ENCODE measurements at places on chromosomes 13 and 19.

- DNase-seq: no peak
Observed at GRCh38 chr13:31775148-31775547, 35.8 kb downstream of the RXFP2 start.

GRCh38 chr19:2867025-2867991, at the start of gene ZNF556:
ZNF556 (plus strand) TSS chr19:2867335; CDS start chr19:2867422, 87 bp downstream.
- DNase-seq: no peak

DNA sequence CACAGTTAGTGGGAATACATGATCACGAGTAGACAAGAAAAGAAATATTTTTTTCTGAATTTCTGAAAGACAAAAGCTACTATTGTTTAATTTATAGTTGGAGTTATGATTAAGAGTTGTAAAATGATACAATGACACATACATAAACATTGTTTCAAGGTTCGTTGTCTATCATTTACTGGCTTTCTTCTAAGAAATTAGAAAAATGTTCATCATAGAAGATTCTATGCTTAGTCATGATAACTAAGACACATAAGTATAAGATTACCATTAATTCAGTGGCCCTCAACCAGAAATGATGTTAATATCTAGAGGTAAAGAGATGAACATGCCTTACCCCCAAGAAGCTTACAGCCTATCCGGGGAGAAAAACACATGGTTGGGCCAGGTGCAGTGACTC, 1832.8 kb upstream of the PRR20A start:
- DNase-seq: no peak

- no peak for DNase-seq
Observed at GRCh38 chr13:51057906-51058305, 53.2 kb downstream of the C13orf42 start.

DNA sequence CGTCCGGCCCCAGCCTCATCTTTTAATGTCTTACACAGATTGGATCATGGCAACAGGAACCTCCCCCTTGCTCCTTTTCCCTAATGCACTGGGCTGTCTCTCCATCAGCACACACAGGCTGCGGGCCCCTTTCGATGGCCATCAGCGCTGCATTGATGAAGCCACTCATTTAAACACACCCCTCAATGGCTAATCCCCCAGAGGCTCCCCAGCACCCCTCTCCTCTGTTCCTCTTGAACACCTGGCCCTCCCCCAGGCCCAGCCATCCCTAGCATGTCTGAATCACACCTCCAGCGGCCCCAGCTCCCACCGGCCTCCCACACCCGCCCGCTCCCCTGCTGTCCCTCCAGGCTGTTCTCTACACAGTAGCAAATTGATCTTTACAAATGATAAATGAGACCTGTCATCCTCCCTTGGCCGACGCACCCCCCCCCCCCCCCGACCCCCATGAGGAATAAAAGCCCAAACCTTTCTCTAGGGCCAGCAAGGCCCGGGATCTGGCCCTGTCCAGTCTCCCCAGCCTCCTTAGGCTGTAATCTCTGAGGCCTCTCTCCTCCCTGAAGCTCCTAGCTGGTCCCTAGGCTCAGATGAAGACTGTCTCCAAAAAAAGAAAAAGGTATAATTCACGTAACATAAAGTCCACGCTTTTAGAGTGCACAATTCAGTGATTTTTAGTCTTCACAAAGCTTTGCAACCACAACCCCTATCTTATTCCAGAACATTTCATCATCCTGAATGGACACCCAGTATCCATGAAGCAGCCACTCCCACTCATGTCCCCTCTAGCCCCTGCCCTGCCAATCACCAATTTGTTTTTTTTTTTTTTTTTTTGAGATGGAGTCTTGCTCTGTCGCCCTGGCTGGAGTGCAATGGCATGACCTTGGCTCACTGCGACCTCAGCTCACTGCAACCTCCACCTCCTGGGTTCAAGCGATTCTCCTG, 7.4 kb downstream of the RPL28 start:
- no peak for DNase-seq

DNA sequence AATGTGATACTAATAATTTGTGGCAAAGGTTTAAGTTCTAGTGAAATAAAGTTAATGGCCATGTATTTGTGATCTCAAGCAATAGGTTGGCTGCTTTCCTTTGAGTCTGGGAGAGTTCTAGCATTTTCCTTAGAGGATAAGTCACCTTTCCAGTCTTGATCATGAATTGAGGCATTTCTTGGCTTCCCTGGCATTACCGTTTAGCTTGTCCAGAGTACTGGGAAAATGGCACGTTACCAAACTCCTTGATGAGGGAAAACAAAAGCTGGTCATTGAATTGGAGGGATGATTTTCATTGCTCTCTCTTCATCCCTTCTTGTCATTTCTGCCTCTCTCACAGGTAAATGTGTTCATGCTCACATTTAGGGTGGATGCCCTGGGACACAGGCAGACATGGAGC, 34.0 kb upstream of the SPRY2 start:
- DNase-seq: no peak

- no peak for DNase-seq
Observed at GRCh38 chr13:64540976-64541375, 2689.2 kb downstream of the PCDH9 start.

DNA sequence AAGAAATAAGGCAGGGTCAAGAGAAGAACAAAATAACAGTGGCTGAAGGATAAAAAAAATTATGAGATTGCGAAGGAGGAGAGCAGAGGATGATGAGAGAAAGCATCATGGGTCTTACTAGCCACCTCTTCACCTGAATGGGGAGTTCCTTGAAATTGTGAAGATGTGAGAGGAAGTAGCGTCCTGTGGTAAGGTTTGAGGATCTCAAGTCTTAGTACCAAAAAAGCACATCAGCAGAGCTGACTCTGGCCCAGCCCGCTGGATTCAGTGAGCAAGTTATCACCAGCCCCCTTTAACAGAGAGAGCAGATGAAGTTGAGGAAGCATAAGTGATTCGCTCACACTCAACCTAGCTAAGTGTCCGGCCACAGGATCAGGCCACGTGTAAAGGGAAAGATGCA, 61.8 kb downstream of the RXFP2 start:
- DNase-seq: no peak

DNA sequence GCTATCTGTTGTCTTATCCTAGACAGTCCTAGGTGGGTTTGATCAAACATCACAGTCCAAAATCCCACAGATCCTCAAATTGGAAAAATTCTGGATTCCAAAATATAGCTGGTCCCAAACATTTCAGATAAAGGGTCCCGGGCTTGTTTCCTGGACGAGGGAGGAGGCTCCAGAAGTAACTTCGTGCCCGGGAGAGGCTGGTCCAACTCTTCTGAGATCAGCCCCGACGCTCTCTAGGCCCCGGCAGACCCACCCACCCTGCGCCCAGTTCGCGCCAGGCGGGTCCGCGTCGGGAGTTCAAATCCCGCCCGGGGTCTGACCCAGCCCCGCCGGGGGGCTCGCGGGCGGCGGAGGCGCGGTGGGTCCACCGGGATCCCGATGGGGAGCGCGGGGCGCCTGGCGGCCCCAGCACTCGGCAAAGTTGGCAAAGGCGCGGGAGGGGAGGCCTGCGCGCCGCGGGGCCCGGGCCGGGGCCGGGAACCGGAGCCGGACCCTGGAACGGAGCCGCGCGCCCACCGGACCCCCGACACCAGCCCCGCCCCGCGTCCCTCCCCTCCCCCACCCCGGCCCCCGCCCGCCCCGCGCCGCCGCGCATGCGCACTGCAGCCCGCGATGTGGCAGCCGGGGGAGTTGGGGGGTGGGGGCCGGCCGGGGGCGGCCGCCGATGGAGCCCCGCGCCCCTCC, 513 bp downstream of the MIER2 start:
- no peak for DNase-seq

- no peak for DNase-seq
Observed at GRCh38 chr19:15788594-15789270, 1.3 kb downstream of the OR10H5 start.

GRCh38 chr13:102402290-102402689, 442 bp upstream of the FGF14 start:
- DNase-seq: no peak

All from AG09309 (cell line).